Esophagus squamous epithelium (tissue), 5 donors: ENCODE measurements at places on chromosomes 11 and 22.

GRCh38 chr11:118202599-118203422 is 22.0 kb downstream of the JAML start:
- no peak for DNase-seq
- H3K4me1 ChIP-seq, result no peaks in the 10 kb centered on the region
- no peaks in the 10 kb centered on the region for H3K27me3 ChIP-seq

DNA sequence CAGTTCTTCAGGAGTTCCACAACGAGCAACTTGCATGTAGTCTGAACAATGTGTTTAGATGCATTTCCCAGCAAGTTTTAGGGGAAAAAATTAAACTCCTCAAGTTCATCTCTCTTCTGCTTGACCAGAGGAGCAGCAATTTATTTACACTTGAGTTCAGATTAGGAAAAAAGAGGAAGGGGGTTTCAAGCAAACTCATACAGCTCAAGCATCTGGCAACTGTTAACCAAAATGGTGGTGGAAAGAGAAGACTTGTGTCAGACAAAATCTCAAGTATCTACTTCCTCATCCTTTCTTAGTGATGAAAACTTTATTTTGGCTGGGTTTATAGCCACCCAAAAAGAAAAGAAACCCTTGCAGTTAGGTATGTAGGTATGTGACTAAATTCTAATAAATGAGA is 29.1 kb upstream of the PICALM start:
- DNase-seq, result no peak
- H3K4me3 ChIP-seq, result no peak overlapping the region
- H3K36me3 ChIP-seq, result no peaks in the 10 kb centered on the region
- H3K27me3 ChIP-seq, result no peaks in the 10 kb centered on the region
- H3K4me1 ChIP-seq, result no peaks in the 10 kb centered on the region

GRCh38 chr11:19160847-19161246 is 40.9 kb downstream of the CSRP3 start:
- H3K4me1 ChIP-seq, result no peaks in the 10 kb centered on the region
- H3K27me3 ChIP-seq, result no peaks in the 10 kb centered on the region
- peaks cover 7% of the 10 kb centered on the region for H3K36me3 ChIP-seq
- H3K27ac ChIP-seq, result no peak overlapping the region
- DNase-seq, result no peak

DNA sequence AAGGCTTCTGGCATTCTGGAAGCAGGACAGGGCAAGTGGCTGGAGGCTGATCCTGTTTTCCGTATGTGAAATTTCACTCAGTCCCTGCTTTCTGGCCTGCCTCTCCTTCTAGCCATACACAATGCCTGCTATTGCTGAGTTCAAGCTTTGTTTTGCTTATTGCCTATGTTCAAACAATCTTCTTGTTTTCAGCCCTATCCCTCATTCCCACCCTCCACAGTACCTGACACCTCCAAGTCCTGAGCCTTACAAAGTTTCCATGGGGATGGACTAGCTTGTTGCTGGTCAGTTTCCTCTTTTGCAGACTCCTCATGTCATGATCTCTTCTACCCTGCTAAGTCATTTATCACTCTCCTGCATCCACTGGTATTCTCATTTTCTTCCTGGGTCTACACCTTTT is 38.1 kb downstream of the FAM76B start:
- H3K36me3 ChIP-seq, result no peaks in the 10 kb centered on the region
- no peaks in the 10 kb centered on the region for H3K4me1 ChIP-seq
- DNase-seq, result no peak
- no peak overlapping the region for H3K27ac ChIP-seq
- H3K27me3 ChIP-seq, result no peaks in the 10 kb centered on the region

GRCh38 chr11:46914910-46915309 is 3.4 kb downstream of the LRP4 start:
- H3K4me1 ChIP-seq, result peaks cover 67% of the 10 kb centered on the region
- peaks cover 34% of the 10 kb centered on the region for H3K27me3 ChIP-seq
- H3K4me3 ChIP-seq, result no peak overlapping the region
- H3K36me3 ChIP-seq, result no peaks in the 10 kb centered on the region
- no peak for DNase-seq

DNA sequence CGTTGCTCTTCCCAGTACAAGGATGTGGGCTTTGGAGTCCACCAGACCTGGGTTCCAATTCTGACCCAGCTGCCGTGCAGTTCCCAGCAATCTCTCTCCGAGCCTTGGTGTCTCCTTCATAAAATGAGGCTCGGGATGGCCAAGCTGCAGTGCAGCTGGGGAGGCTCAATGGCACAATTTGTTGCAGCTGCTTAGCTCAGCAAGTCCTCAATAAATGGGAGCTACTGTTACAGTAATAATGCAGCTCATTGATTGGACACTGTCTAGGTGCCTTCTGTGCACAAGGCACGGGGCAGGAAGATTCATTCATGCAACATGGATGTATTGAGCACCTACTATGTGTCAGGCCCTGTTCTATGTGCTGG is 37.1 kb downstream of the SHISAL1 start:
- no peak overlapping the region for H3K27ac ChIP-seq
- no peak overlapping the region for H3K4me3 ChIP-seq
- H3K27me3 ChIP-seq, result no peaks in the 10 kb centered on the region
- no peaks in the 10 kb centered on the region for H3K4me1 ChIP-seq
- no peak for DNase-seq

DNA sequence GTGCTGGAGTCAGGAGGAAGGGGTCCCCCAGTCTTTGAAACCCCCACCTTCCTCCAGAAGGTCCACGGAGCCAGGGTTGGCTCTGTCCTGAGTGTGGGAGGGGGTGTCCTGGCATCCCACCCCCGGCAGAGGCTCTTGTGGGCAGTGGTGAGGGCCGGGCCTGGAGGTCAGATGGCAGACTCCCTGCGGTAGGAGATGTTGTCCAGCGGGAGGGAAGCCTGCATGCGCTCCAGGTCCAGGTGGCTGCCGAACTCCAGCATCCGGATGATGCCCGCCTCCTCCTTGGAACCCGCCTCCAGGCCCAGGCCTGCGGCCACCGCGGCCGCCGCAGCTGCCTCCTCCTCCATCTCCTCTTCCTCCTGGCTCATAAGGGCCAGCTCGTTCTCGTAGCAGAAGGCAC is 28.4 kb downstream of the KCNJ4 start:
- no peak for DNase-seq
- H3K36me3 ChIP-seq, result no peaks in the 10 kb centered on the region
- H3K27ac ChIP-seq, result no peak overlapping the region
- H3K4me3 ChIP-seq, result no peak overlapping the region
- H3K27me3 ChIP-seq, result no peaks in the 10 kb centered on the region

GRCh38 chr11:124928942-124929665 is 6.7 kb downstream of the HEPACAM start:
- no peak overlapping the region for H3K27ac ChIP-seq
- no peak for DNase-seq
- H3K4me1 ChIP-seq, result no peaks in the 10 kb centered on the region
- no peaks in the 10 kb centered on the region for H3K27me3 ChIP-seq

- no peak overlapping the region for H3K4me3 ChIP-seq
- peaks cover 11% of the 10 kb centered on the region for H3K4me1 ChIP-seq
- H3K27ac ChIP-seq, result no peak overlapping the region
- no peak for DNase-seq
- H3K27me3 ChIP-seq, result no peaks in the 10 kb centered on the region
- H3K36me3 ChIP-seq, result no peaks in the 10 kb centered on the region
These were observed 93.7 kb upstream of the SPON1 start for GRCh38 chr11:13868710-13869397.

DNA sequence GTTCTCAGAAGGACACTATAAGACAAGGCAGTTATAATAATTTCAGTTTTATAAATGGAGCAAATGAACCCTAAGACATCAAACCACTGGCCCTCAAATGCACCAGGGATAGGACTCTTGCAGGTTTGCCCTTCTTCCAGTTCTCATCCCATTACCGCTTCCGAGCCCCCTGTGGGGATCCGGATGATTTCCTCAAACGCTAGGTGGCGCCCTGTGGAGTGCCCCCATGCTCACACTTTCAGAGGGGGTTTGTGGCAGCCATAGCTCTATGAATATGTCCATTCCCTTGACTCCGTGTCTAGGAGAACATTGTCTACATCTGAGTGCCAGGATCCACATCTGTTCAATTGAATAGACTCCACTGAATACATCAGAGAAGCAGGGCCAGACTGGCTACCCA is 816.3 kb downstream of the NTM start:
- H3K4me1 ChIP-seq, result no peaks in the 10 kb centered on the region
- no peak for DNase-seq
- H3K4me3 ChIP-seq, result no peak overlapping the region

- no peak overlapping the region for H3K4me3 ChIP-seq
- DNase-seq, result no peak
- no peak overlapping the region for H3K27ac ChIP-seq
- H3K36me3 ChIP-seq, result no peaks in the 10 kb centered on the region
- H3K4me1 ChIP-seq, result peaks cover 27% of the 10 kb centered on the region
These were observed 3.8 kb downstream of the SLC7A4 start for GRCh38 chr22:21028277-21029251.

GRCh38 chr11:75797792-75798191 is 17.2 kb upstream of the UVRAG start:
- H3K4me3 ChIP-seq, result no peak overlapping the region
- peaks cover 5% of the 10 kb centered on the region for H3K4me1 ChIP-seq
- no peak for DNase-seq
- no peaks in the 10 kb centered on the region for H3K27me3 ChIP-seq
- no peaks in the 10 kb centered on the region for H3K36me3 ChIP-seq

GRCh38 chr22:38870791-38871359 is 1.1 kb downstream of the CBX6 start:
- DNase-seq, result no peak
- peaks cover 6% of the 10 kb centered on the region for H3K36me3 ChIP-seq
- H3K4me1 ChIP-seq, result peaks cover 36% of the 10 kb centered on the region
- H3K4me3 ChIP-seq, result peak overlapping the region; percentile 94
- no peaks in the 10 kb centered on the region for H3K27me3 ChIP-seq

DNA sequence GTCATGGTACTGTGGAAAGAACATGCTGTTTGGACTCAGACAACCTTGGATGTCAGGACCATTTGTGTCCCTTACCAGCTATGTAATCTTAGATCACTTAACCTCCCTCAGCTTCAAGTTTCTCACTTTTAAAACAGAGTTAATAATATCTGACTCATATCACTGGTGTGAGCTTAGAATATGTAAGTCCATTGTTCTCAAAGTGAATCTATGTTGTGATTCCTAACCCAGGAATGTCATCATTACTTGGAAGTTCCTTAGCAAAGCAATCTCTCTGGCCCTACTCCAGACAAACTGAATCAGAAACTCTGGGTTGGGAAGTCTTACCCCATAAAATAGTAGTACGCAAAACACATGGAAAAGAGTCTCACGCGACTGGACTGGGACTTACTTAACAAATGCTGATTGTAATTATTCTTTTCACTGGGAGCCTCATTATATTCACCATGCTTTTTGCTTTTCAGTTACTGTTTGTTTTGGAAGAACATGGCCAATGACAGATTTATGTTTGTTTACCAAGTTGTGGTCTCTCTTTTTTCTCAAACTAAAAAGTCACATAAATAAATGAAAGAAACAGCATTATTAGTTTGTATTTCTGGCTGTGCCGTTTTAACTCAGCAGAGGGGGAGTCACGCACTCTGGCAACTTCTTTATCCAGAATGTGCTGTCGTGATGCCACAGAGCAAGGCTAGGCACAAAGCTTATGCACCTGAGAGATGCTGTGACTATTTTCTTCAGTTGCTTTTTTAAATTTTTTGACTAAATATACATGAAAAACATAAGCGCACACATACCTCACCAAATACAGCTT is 217.7 kb upstream of the CTSC start:
- H3K27me3 ChIP-seq, result no peaks in the 10 kb centered on the region
- no peak for DNase-seq

- H3K36me3 ChIP-seq, result no peaks in the 10 kb centered on the region
- no peak overlapping the region for H3K4me3 ChIP-seq
- DNase-seq, result no peak
- no peaks in the 10 kb centered on the region for H3K27me3 ChIP-seq
- H3K27ac ChIP-seq, result no peak overlapping the region
- H3K4me1 ChIP-seq, result no peaks in the 10 kb centered on the region
These were observed 283.0 kb upstream of the NARS2 start for GRCh38 chr11:78857688-78858087.

DNA sequence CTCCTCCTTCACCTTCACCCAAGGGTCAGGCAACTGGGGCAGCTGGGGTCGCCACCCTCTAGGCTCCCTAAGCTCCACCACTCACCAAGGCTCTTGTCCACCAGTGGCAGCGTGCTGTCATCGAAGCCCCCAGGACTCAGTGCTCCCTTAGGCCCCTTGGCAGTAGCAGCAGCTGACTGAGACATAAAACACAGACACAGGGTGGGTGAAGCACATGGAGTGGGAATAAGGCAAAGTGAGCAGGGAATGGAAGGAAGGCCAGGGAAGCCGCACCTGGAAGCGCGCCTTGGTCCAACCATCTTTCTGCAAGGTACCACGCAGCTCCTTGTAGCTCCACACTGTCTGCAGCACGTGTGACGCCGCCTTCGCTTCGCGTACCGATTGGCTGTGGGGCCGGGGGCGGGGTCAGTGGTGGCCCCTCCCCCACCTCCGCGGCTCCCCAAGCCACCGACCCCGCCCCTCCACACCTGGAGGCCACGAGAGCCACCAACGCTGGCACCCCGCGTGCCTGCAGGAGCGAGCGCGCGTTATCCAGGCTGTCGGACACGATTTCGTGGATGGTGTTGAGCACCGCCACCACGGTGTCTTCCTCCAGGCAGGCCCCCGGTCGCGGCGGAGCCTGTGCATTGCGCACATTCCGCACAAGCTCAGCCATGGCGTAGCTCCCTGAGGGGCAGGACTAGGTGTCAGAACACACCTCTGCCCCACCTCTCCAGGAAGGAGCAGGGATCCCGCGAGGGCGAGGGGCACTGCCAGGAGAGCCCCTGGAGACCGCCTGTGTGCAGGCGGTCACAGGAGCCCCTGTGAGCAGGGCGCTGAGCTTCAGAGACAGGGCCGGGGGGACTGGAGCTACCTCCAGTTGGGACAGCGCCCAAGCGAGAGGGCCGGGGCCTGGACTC is 31.3 kb upstream of the TXNRD2 start:
- no peaks in the 10 kb centered on the region for H3K4me1 ChIP-seq
- H3K36me3 ChIP-seq, result peaks cover 53% of the 10 kb centered on the region
- H3K27me3 ChIP-seq, result no peaks in the 10 kb centered on the region
- DNase-seq, result no peak
- H3K27ac ChIP-seq, result no peak overlapping the region

- H3K4me3 ChIP-seq, result peak overlapping the region; percentile 72
- no peak for DNase-seq
- H3K27me3 ChIP-seq, result no peaks in the 10 kb centered on the region
These were observed 999 bp downstream of the TSKU start for GRCh38 chr11:76783896-76784813.

- H3K4me3 ChIP-seq, result no peak overlapping the region
- peaks cover 4% of the 10 kb centered on the region for H3K4me1 ChIP-seq
- H3K27ac ChIP-seq, result no peak overlapping the region
- no peak for DNase-seq
- no peaks in the 10 kb centered on the region for H3K27me3 ChIP-seq
These were observed 8.2 kb downstream of the PHF21A start for GRCh38 chr11:46112961-46113607.

- H3K4me3 ChIP-seq, result no peak overlapping the region
- H3K27ac ChIP-seq, result no peak overlapping the region
- H3K4me1 ChIP-seq, result no peaks in the 10 kb centered on the region
- peaks cover 36% of the 10 kb centered on the region for H3K36me3 ChIP-seq
- no peak for DNase-seq
These were observed 140.0 kb downstream of the TBC1D22A start for GRCh38 chr22:46902436-46902835.
